ENCODE measurements at places on chromosomes 12 and 14. TPM values are rescaled to one million over a fixed set of nuclear protein-coding genes. Genes with fewer than 3 reads are reported as not detected.

Gene IRAK3
- total RNA-seq: 0.21 TPM

- no peaks in the 10 kb centered on the region for H3K36me3 ChIP-seq
- peak overlapping the region; percentile 49 for H3K4me3 ChIP-seq
- H3K27ac ChIP-seq: peak overlapping the region; percentile 95
- peaks cover 54% of the 10 kb centered on the region for H3K4me1 ChIP-seq
- peak; percentile 96 for DNase-seq
These were observed 78.7 kb downstream of the LRRC74A start for GRCh38 chr14:76904740-76905569.

Gene BDKRB2
- total RNA-seq: 0.40 TPM

DNA sequence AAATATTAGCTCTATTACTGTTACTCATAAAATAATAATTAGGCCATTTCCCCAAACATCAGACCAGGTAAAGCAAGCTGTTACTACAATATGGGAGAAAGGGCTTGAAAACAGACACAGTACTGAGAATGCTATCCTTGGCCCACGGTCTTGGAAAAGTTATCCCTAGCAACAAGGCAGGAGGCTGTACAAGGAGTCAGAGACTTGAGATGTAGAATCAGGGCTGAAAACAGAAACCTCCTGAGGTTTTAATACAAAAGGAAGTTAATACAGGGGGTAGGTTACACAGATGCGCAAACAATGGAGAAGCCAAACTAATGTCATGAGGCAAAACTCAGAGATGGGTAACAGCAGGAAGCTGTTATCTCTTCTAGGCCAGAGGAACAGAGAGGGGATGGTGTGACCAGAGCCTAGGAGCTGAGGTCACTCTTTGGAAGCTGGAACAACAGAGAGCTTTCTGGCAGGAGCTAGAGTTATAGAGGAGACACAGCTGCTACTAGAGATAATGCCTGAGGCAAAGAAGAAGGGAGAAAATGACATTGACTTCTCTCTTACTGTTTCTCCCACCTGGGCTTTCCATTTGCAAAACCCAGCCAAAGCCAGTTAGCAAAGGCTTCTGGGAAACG lies 248.8 kb downstream of the SUDS3 start:
- DNase-seq: no peak
- H3K4me3 ChIP-seq: no peak overlapping the region
- H3K36me3 ChIP-seq: no peaks in the 10 kb centered on the region
- no peaks in the 10 kb centered on the region for H3K27me3 ChIP-seq
- no peaks in the 10 kb centered on the region for H3K4me1 ChIP-seq
- H3K27ac ChIP-seq: no peak overlapping the region

Gene CTSG
- total RNA-seq: not detected

DNA sequence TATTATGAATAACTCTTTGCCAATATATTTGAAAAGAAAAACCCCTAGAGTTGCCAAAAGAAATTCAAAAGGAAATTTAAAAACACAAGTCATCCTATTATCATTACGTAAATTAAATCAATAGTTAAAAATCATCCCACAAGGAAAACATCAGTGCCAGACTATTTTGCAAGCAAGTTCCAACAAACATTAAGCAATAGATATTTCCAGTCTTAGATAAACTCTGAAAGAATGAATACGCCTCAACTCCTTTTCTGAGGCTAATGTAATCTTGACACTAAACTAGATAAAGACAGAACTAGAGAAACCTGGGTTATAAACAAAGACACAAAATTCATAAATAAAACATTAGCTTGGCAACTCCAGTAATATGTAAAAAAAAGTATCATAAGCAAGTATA lies 245.9 kb downstream of the FOXN3 start:
- DNase-seq: no peak
- peaks cover 47% of the 10 kb centered on the region for H3K36me3 ChIP-seq
- peaks cover 1% of the 10 kb centered on the region for H3K4me1 ChIP-seq
- H3K4me3 ChIP-seq: no peak overlapping the region
- no peak overlapping the region for H3K27ac ChIP-seq

Gene SLC6A12
- total RNA-seq: not detected

- no peaks in the 10 kb centered on the region for H3K27me3 ChIP-seq
- peaks cover 33% of the 10 kb centered on the region for H3K4me1 ChIP-seq
- peaks cover 6% of the 10 kb centered on the region for H3K36me3 ChIP-seq
These were observed 462 bp downstream of the SRP54 start for GRCh38 chr14:34983148-34983760.

DNA sequence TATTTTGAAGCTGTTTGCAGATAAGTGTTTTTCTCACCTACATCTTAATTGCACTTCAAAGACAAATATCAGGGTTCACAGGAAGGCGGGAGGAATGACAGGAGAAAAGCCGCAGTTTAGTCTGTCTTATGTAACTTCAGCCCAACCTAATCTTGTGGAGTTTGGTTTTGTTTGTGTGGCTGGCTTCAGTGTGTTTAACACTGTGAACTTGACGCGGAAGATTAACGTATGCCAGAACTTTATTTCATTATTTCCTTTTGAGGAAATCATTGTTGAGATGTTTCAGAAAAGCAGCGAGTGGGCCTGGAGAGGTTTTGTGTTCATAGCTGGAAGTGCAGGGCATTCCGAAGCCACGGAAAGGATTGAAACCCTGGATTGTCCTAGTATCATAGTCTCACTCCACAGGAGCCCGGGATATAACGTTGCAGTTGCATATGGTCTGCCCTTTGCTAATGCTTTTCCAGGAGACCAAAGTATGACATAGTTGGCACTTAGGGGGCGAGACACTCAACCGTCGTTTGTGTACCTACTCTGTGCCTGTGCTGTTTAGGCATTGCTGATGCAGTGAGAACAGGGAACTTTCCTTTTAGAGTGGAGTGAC lies 2.0 kb downstream of the PELI2 start:
- peaks cover 54% of the 10 kb centered on the region for H3K4me1 ChIP-seq
- no peak for DNase-seq
- H3K27me3 ChIP-seq: peaks cover 4% of the 10 kb centered on the region
- H3K4me3 ChIP-seq: peak overlapping the region; percentile 74
- no peaks in the 10 kb centered on the region for H3K36me3 ChIP-seq

- peaks cover 9% of the 10 kb centered on the region for H3K4me1 ChIP-seq
- peaks cover 32% of the 10 kb centered on the region for H3K36me3 ChIP-seq
- DNase-seq: no peak
- H3K27ac ChIP-seq: no peak overlapping the region
- H3K4me3 ChIP-seq: no peak overlapping the region
These were observed 94.9 kb downstream of the DUSP16 start for GRCh38 chr12:12467688-12468261.

Gene SERPINA5
- total RNA-seq: not detected

- H3K4me1 ChIP-seq: no peaks in the 10 kb centered on the region
- H3K36me3 ChIP-seq: no peaks in the 10 kb centered on the region
- H3K4me3 ChIP-seq: no peak overlapping the region
- DNase-seq: no peak
- H3K27me3 ChIP-seq: no peaks in the 10 kb centered on the region
These were observed 54.2 kb upstream of the LRRK2 start for GRCh38 chr12:40170593-40170992.

DNA sequence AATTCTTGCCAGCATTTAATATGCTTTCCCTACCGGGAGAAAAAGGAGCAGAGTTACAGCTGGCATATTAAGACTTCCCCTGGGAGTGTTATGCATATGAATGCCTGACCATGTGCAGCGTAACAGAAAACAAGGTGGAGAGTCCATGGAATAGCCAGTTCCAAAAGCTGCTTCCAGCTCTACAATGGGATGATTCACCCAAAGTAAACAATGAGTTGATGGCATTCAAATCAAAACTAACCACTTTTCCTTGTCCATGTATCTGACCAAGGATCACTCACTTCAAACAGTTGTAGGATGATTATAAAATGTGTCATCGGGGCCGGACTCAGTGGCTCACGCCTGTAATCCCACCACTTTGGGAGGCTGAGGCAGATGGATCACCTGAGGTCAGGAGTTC lies 48.1 kb upstream of the BICDL1 start:
- no peak overlapping the region for H3K27ac ChIP-seq
- H3K36me3 ChIP-seq: no peaks in the 10 kb centered on the region
- H3K4me3 ChIP-seq: no peak overlapping the region
- H3K4me1 ChIP-seq: no peaks in the 10 kb centered on the region
- DNase-seq: no peak
- H3K27me3 ChIP-seq: peaks cover 3% of the 10 kb centered on the region

DNA sequence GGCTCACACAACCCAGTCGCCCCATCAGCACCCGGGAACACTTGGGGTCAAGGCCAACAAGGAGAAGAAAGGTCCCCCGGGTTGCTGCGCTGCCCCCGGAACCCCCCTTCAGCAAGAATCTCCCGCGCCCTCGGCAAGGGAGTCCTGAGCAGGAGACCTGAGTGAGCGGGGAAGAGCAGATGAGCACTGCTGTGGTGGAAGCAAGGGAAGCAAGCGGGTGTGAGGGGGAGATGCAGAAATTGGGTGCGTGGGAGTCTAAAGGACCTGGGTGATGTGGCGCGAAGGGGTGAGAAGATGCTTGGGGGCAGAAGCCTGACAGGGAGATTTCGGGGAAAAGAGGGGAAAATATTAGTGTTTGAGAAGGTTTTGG lies 105.5 kb upstream of the PRB2 start:
- peaks cover 6% of the 10 kb centered on the region for H3K4me1 ChIP-seq
- H3K27me3 ChIP-seq: peaks cover 34% of the 10 kb centered on the region
- no peak overlapping the region for H3K4me3 ChIP-seq
- H3K27ac ChIP-seq: no peak overlapping the region

Gene IL26
- 0.34 TPM for total RNA-seq

DNA sequence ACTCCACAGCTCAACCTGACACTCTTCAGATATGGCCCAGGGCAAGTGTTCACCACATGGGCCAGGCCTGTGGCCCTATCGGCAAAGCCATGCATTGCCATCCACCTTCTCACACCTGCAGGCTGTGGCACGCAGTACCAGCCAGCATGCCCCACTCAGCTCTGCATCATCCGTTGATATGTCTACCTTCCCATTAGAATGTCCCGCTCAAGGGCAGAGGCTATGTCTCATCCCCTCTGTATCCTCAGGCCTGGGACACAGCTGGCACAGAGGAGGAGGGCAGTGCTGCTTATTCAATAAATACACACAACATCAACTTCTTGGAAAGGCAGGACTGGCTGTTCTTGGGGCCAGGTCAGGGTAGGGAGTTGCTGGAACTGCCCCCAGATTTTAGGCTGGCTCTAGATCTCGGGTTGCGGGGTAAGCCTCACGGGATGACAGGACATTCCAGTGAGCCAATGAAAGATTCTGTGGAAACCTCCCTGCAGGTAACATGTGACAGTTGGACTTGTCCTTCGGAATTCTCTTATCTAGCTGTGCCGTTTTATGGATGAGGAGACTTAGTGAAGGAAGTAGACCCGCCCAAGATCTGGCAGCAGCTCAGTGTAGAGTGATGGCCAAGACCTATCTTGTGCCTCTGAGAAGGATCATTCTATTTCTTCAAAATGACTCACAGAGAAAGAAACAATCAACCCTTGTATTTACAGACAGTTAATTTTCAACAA lies 25.6 kb downstream of the SYNE3 start:
- peaks cover 34% of the 10 kb centered on the region for H3K36me3 ChIP-seq
- H3K4me1 ChIP-seq: peaks cover 85% of the 10 kb centered on the region
- DNase-seq: no peak
- H3K27me3 ChIP-seq: no peaks in the 10 kb centered on the region

GRCh38 chr14:84482256-84483071 lies 1047.5 kb upstream of the FLRT2 start:
- DNase-seq: no peak
- no peak overlapping the region for H3K4me3 ChIP-seq
- H3K4me1 ChIP-seq: peaks cover 37% of the 10 kb centered on the region
- H3K27ac ChIP-seq: peak overlapping the region; percentile 59
- H3K36me3 ChIP-seq: no peaks in the 10 kb centered on the region

- H3K27ac ChIP-seq: no peak overlapping the region
- peaks cover 2% of the 10 kb centered on the region for H3K36me3 ChIP-seq
- no peaks in the 10 kb centered on the region for H3K27me3 ChIP-seq
- no peak overlapping the region for H3K4me3 ChIP-seq
- no peaks in the 10 kb centered on the region for H3K4me1 ChIP-seq
These were observed 20.6 kb downstream of the ARMH4 start for GRCh38 chr14:58131386-58131785.

DNA sequence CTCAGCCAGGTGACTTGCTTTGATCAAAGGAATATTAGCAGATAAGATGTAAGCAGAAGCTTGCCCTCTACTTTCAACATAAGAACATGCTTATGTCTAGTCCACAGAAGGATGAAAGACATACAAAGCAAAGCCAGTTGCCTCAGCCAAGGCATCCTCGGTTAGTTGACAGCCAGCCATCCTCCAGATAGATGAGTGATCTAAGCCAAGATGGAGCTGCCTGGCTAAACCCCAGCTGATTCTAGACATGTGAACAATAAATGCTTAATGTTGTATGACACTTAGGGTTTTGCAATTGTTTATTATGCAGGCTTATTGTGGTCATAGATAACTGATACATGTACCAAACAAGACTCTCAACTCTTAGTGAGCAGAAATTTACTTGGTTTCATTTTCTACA lies 157.6 kb upstream of the TMTC2 start:
- H3K27ac ChIP-seq: no peak overlapping the region
- no peak for DNase-seq
- H3K4me3 ChIP-seq: no peak overlapping the region
- H3K4me1 ChIP-seq: no peaks in the 10 kb centered on the region

GRCh38 chr14:39175445-39176262 lies 600 bp downstream of the PNN start:
- H3K36me3 ChIP-seq: peaks cover 32% of the 10 kb centered on the region
- H3K4me3 ChIP-seq: peak overlapping the region; percentile 95
- peaks cover 26% of the 10 kb centered on the region for H3K4me1 ChIP-seq
- no peak for DNase-seq
- H3K27ac ChIP-seq: peak overlapping the region; percentile 99
- H3K27me3 ChIP-seq: no peaks in the 10 kb centered on the region

DNA sequence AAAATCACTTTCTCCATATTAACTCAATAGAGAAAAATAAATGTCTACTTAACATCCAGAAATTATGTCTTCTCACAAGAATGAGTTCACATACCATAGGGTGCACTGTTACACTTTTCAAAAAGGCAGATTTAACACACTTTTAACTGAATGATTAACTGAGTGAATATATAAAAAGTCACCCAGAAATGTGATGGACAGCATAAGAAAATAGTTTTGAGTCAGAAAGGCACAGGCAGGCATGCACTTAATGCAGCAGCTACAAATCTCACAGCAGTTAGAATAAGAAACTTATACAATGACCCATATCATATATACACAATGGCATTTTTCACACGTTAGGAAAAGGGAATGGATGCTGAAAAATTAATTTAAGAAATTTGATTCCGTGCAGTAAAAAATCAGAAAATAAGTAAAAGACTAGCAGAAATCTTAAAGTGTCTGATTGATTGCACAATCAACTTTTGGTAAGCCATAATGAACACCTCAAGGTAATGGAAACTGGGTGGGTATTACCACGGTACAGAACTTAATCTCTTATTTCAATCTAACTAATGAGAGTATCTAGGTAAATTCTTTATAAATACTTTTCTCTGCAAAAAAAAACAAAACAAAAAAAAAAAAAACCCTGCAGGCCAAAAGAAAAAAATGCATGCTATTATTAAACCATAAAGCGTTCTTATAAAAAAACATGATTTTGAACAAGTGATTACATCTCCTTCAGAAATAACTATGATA lies 3.5 kb downstream of the MED13L start:
- H3K27me3 ChIP-seq: no peaks in the 10 kb centered on the region
- peak overlapping the region; percentile 71 for H3K27ac ChIP-seq
- peak overlapping the region; percentile 94 for H3K4me3 ChIP-seq
- no peaks in the 10 kb centered on the region for H3K36me3 ChIP-seq
- no peak for DNase-seq

- H3K36me3 ChIP-seq: no peaks in the 10 kb centered on the region
- H3K4me1 ChIP-seq: peaks cover 16% of the 10 kb centered on the region
- no peak overlapping the region for H3K4me3 ChIP-seq
- no peak for DNase-seq
These were observed 16.1 kb upstream of the AICDA start for GRCh38 chr12:8628731-8629130.

GRCh38 chr12:3363608-3364007 lies 127.4 kb upstream of the PRMT8 start:
- no peak overlapping the region for H3K4me3 ChIP-seq
- H3K4me1 ChIP-seq: peaks cover 2% of the 10 kb centered on the region
- DNase-seq: no peak
- peaks cover 44% of the 10 kb centered on the region for H3K27me3 ChIP-seq
- H3K27ac ChIP-seq: no peak overlapping the region

Gene LRRC9
- not detected for total RNA-seq

Gene ESR2
- 0.16 TPM for total RNA-seq

Data from osteocyte (in vitro differentiated cells).